ENCODE measurements at places on chromosomes 16 and 17.

- DNase-seq, result no peak
Observed at GRCh38 chr16:9595393-9595792, 503.9 kb downstream of the HAPSTR1 start.

GRCh38 chr16:66549284-66550131 is at the start of gene TK2:
TSS of gene TK2 (minus strand) at chr16:66550122. CDS start at chr16:66550061, 61 bp downstream.
- DNase-seq, result peak; percentile 48

DNA sequence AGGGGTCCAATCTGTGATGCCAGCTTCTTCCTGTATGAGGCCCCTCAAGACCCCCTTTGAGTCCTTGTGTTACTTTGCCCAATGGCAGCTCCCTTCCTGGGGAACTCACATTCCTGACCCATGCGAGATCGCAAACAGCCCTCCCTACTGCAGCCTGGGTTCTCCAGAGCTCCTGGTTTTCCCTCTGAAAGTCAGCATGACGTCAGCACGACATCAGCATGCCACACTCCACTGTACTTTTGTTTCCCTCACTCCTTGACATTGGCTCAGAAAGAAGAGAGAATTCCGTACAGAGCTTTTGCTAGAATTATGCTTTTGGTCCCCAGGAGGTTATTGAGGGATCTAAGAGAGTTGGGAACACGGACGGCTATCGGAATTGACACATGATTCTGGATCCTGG is 168.1 kb upstream of the PIRT start:
- DNase-seq, result no peak

DNA sequence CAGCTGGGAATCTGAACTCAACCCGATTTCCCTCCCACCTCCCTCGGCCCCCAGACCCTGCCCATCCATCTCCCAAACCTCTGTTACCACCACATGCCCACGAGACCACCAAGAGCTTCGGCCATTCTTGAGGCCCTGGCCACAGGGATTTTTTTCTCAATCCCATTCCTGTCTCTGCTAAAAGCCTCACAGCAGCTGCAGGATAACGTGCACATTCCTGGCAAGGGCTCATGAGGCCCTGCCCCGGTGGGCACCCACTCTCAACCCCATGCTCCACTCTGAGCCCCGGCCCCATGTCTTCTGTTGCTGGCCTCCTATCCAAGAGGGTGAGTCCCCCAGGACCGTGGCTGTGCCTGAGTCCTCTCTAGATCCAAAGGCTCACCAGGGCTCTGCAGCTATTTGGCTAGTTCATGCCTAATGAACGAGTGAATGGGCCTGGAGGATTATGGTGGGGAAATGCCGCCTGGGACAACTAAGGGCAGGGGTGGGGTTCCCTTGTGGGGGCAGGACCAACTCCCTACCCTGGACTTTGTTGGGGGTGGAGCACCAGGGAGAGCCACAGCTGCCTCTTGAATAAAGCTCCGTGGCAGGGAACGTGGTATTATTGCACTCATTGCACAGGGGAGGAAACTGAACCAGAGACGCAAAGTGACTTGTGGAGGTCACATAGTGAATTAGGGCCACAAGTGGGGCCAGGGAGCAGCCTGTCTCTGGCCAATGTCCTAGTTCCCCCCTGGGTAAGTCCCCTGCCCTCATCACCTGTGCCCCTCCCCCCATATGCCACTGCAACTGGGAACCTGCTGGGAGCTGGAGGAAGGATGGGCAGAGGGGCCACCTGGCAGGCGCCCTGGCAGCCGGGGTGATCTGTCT is 113.8 kb upstream of the SMURF2 start:
- no peak for DNase-seq

DNA sequence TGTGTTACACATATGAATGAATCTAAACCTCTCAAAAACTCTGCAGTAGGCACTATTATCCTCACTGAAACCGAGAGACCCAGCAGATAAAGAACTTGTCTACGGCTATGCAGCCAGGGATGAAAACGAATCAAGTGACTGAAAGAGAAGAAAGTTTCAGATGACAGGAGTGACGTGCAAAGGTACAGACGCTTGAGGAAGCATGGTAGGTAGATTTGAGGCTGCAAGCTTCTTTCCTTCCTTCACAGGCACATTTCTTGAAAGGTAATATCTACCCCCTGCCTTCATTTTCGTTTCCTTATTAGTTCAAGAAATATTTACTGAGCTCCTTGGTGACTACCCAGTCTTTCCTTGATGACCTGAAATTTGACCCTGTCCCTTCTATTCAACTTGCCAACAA is 211.5 kb upstream of the AXIN2 start:
- DNase-seq, result no peak

Measured in T-helper 2 cell (primary cell).